ENCODE measurements at places on chromosomes 1 and 21.

DNA sequence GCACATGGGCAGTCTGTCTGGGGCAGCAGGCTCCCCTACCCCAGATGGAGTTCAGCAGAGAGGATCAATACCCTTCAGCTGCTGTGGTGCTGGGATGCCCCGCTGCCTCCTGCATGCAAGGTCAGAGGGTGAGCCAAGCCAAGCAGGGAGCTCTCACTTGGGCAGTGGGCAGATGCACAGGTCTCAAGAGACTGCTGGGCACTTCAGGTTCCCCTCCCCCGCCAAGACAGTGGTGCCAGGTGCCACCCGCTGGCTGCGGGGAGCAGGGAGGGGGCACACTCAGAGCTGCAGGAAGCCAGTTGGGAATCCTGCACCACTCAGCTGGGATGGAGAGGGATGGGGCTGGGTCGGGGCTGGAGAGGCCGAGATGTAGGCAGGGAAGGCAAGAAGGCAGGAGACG, 15.8 kb upstream of the EVA1B start:
- no peak for DNase-seq

DNA sequence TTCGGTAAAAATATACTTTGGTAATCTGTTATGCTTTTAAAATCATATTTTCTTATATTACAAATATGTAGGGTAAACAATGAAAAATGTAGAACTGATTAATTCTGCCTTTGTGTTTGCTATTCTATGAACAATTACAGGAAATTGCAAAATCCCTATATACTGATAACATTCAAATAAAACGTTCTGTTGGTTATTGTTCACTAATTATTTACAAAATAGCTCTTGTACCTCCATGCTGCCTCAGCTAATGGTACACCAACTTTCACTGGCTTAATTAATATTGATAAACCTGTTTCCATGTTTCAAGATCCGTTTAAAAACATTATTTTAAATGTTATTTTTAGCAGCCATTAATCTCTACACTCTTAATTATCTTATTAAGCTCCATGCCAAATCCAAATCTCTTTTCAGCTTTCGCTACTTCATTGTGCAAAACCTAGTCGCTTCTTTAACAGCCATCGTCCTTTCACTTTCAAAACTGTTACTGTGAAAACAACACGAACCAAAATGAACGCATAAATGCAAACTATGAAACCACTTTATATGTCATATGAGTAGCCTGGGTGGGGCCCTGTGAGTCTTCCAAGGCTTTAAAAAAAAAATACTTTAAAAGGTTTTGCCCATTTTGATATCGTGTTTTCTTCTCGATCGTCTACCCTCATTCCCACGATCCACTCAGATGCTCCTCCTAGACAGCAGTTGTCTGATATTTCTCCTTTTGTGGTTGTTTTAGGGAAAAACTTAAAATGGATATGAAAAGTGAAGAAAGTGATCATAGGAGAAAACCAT, 807.1 kb downstream of the USP25 start:
- no peak for DNase-seq

- DNase-seq, result no peak
These were observed 1496.5 kb downstream of the PLA2G4A start for GRCh38 chr1:188325211-188325610.

GRCh38 chr1:181662606-181663005, 179.3 kb downstream of the CACNA1E start:
- no peak for DNase-seq

- DNase-seq, result peak; percentile 20
These were observed 136.6 kb downstream of the SYF2 start for GRCh38 chr1:25095635-25096200.

GRCh38 chr1:206066479-206067171, 13.7 kb downstream of the RHEX start:
- no peak for DNase-seq

- no peak for DNase-seq
These were observed 16.9 kb upstream of the RGS16 start for GRCh38 chr1:182620924-182621585.

- no peak for DNase-seq
These were observed 128.7 kb downstream of the PHTF1 start for GRCh38 chr1:113630340-113631327.

GRCh38 chr1:236468625-236469024, 55.2 kb upstream of the LGALS8 start:
- DNase-seq, result no peak

- DNase-seq, result peak; percentile 31
These were observed 594.7 kb upstream of the CAMK1G start for GRCh38 chr1:208988811-208989222.

GRCh38 chr1:161907265-161907664, 116.4 kb downstream of the OLFML2B start:
- DNase-seq, result no peak

GRCh38 chr1:167770127-167770526, 48.3 kb downstream of the MPZL1 start:
- no peak for DNase-seq

DNA sequence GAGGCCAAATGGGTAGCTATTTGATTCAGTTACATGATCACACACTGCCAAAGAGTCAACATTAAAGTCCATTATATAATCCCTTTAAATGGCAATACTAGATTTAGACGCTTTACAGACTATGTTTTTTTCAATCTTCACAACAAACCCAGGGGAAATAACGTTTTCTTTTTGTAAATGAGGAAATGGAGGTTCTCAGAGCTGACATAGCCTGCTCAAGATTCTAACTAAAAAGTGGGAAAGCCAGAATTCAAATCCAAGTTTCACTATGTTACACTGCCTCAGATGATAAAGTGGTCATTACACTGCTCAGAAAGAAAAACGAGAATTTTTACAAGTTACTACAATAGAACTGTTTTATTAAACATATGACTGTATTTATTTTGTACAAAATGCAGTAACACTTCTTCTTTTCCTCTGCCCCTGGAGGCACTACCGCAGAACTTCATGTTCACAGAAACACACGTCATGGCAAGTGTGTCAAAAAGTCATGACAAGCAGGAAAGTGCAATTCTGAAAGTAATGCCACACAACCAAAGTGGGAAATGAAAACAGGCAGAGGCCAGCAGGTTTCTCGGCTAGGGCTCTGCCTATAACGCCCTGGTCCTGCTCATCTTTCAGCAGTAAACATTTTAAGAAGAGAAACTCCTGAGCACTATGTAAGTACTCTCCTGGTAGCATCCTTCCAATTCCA, 19.0 kb downstream of the THEMIS2 start:
- DNase-seq, result peak; percentile 52

GRCh38 chr1:44361478-44361877, 6.4 kb upstream of the ERI3 start:
- no peak for DNase-seq

- no peak for DNase-seq
These were observed 37.2 kb upstream of the IPO9 start for GRCh38 chr1:201791779-201792173.

- DNase-seq, result no peak
These were observed 177.6 kb downstream of the GABPA start for GRCh38 chr21:25912402-25912746.

GRCh38 chr21:25879203-25879602, 144.4 kb downstream of the GABPA start:
- no peak for DNase-seq

GRCh38 chr1:66360285-66360724, 173.6 kb upstream of the SGIP1 start:
- no peak for DNase-seq

DNA sequence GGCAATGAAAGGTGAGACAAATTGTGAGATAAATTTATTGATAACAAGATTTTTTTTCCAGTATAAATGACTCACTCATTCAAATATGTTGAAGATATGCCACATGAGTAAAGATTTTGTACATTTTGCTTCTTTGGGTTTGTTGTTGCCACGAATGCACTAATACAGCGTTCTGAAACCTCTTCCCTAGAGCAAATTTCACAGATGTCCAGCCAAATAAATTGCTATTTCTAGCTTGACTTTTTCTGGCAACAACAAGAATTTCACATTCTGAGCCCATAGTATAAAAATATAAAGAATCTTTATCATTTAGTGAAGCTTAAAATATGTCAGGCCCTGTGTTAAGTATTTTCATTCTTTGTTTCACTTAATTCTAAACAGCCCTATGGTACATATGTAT, 114.5 kb upstream of the COL24A1 start:
- DNase-seq, result no peak

DNA sequence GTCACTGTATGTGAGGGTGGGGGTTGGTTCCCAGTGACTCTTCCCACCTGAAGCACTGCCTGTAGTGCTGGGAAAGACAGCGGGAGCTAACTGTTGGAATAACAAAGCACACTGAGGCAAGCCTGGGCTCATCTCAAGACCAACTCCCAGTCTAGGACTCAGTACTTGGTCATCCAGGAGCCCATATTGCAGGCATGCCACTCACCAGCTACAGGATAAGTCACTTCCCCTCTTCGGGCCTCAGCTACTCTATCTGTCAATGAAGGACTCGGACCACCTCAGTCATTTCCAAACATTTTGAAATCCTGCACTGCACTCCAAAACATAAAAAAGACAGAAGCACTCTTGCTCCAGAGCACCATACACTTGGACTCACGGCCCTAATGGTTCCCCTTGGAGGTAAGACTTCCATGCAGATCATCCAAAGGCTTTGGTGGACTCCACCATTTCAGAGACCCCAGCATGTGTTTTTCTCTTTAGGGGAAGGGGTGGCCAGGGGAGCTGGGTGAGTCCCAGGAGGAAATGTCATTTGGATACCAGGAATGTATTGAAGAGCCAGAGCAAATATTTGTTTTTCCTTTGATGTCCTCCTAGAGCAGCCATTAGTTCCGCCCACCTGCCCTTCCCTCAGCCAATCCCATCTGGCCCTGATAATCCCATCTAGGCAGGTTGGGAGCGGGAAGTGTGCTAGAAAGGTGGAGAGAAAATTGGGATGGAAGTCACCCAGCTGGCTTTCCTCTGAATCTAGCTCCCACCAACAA, 3.1 kb downstream of the NUAK2 start:
- no peak for DNase-seq

DNA sequence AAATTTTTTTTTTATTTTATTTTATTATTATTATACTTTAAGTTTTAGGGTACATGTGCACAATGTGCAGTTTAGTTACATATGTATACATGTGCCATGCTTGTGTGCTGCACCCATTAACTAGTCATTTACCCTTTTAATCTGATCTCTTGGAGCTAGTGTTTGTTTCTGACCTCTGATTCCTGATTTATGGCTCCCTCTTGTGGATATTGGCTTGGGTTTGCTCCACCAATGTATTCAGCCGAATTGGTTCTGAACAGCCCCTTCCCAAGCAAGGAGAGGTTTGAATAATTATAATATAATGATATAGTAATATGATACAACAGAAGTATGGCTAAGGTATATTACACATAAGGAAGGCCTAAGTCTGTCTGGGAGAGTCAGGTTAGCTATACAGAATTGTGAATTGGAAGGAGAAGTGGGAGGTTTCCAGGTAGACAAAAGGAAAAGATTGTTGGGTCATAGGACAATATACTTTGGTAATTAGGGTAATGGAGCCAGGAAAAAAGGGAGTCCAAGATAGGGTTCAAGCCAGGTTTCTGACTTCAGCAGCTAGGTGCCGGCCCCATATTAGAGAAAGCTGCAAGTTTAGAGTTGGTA, 53.1 kb upstream of the HMCN1 start:
- DNase-seq, result peak; percentile 46

DNA sequence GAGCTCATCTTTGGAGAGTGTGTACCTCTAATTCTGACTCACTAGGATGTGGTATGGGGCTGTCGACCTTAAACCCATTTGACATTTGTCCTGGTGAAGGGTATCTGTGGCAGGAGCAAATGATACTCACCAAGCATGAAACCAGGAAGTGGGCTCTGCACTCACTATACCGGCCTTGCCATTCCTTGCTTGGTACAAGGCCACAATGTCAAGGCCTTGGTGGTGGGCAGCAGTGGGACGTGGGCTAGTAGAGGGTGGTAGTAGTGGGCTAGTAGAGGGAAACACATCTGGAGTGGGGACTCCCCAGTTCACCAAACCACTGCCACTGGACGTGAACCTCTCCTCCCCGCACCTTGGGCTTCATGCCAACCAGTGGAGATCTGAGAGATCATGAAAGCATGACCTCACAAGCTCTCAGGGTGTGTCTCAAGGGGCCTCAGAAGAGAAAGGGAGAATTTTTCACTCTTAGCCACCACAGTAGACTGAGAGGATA, 11.5 kb downstream of the TNFSF4 start:
- DNase-seq, result no peak

DNA sequence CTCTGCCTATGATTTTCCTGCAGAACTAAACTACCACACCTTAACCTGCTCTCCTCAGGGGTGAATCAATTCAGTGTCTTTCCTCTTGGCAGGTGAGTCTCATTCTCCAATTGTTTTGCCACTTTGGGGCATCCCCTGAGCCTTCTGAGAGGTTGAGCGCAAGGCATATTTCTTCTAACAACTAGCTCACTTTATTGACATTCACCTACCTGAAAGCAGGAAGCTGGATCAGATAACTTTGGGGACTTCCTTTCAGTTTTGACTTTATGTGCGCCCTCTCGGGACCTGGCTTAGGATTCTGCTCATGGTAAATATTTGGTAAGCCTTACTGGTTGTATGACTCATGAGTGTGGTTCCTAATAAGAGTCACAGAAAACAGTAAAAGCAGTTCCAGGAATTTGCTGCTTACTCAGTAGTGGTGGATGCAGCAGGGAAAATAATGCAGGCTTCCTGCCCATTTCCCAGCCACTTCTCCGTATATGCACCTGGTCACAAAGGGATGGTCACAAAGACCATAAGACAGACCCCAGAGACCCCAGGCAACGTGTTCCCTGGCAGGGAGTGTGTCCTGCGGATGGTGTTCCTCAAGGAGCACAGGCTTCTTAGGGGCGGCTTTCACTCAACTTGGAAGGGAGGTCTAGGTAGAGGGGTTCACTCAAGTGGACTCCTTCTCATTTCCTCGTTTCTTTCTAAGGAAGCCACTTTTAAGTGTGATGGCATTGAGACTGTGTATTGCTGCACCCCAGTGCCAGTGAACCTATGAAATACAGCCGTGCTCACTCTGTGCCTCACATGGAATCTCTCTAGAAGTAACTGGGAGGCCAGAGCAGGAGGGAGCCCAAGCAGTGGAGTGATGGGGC, 22.0 kb upstream of the BATF3 start:
- DNase-seq, result no peak

- peak; percentile 54 for DNase-seq
These were observed 18.3 kb upstream of the PPIE start for GRCh38 chr1:39720094-39720999.

DNA sequence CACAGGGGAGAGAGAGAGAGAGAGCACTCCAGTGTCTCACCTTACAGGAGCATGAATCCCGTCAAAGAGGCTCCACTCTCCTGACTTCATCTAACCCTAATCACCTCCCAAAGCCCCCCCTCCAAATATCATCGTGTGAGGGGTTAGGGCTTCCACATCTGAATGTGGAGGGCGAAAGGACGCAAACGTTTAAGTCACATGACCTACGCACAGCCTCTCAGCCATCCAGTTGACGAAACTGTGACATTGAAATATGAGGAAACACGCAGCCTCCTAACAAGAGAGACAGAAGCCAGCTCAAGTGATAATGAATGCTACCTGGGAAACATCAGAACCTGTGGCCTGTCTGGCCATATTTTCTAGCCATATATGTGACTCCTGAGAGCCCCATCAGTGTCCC, 63.7 kb downstream of the MATN1 start:
- no peak for DNase-seq

DNA sequence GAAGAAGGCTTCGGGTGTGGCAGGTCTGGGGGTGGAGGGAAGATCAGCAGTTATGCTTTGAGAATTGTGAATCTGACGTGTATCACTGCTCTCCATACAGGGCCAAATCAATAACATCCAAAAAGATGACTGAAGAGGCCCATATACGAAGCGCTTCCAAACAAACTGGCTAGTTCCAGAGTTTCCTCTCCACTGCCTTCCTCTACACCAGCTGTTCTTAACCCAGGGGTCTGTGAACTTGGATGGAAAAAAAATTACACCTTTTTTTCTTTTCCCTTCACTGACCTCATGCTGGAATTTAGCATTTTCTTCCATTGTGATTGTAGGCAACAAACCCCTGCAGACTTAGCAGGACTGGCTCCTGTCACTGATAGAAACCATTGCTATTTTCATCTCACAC, 77.1 kb upstream of the NBL1 start:
- DNase-seq, result no peak
